ENCODE measurements at places on chromosomes 13 and 19.

DNA sequence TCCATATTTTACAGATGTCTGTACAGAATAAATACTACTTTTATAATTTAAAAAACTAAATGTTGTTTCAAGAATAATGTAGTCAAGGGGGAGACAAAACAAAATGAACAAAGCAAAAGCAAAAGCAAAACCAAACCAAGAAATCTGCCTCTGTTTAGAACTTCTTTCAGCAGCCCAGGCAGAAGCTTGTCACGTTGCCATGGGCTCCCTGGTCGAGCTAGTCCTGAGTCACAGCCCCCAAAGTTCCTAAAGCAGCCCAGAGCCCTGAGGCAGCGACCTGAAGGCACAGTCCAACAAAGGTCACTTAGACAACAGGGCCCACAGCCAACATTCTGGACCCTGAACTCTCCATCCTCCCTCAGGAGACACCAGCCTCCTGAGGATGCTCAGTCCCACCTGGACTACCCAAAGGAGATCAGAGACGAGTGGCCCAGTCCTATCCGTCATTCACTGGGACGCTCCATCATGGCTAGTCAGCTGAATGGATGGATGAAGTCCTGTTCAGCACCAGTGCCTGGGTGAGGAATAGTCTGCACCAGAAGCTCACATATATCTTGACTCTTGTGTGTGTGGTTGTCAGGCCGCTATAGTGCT lies 41.7 kb downstream of the SIAH3 start:
- no peak for DNase-seq

GRCh38 chr19:38093587-38093986 lies 130.4 kb downstream of the DPF1 start:
- DNase-seq: no peak

- DNase-seq: peak; percentile 4
Measured at GRCh38 chr13:78241278-78241919, 322.8 kb upstream of the EDNRB start.

DNA sequence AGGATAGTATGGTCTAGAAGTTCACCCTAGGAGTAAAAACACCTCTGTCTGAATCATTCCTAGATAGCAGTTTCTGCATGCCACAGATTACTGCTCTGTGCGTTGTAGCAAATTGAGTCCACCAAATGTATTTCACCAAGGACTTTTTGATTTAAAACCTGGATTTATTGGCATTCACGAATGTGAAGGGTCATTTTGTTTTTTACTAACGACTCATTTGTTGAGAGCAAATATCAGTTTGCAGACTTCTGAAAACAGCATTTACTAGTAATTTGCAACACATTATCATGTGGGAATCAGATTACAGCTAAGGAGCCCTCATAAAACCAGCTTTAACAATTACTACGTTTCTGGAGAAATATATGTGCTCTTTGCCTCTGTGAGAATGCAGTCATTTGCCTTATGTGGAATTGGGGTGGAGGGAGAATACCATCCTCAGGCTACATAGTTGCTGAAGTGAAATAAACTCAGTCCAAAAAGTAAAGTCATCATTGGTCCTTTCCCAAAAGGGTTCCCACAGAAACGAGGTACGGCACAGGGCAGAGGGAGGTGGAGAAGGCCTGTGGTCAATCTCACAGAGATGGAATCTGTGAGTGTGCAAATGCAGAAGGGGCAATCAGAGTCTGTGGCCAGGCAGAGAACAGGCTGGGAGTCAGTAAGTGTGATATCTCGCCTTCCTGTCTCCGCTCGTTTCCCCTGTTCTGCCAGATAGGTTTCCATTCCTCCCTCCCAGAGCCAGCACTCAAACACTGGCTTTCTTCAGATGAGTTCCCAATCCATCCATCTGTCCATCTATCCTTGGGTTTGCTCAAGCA lies 63.1 kb downstream of the DLEU7 start:
- DNase-seq: no peak

GRCh38 chr13:99196466-99197116 lies 4.1 kb upstream of the UBAC2 start:
- no peak for DNase-seq

- DNase-seq: no peak
Measured at GRCh38 chr13:27583645-27584044, 36.7 kb downstream of the LNX2 start.

DNA sequence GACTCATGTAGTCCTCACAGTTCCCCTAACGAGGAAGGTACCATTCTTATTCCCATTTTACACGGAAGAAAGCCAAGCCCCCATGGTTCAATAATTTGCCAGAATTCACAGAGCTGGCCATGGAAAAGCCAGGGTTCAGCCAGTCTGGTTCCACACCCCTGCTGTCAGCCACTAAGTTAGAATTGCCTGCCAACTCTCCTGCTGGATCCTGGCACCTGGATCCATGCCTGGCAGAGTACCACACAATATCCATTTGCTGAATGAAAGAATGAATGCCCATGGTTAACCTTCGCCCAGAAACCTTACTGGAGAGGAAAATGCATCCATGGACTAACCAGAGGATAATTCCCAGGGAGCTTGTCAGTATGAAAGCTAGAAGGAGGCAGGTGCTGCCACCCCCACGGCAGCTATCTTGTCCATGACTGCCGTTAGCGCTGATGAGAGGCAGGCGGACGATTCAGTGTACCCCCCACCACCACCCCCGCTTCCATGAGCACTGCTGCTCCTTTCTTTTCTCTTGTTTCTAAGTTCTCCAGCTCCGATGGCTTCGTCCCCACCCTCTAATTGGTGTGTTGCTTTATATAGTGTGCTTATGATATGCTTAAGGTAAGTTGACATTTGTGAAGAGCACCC lies 114.5 kb downstream of the SLC7A1 start:
- no peak for DNase-seq

DNA sequence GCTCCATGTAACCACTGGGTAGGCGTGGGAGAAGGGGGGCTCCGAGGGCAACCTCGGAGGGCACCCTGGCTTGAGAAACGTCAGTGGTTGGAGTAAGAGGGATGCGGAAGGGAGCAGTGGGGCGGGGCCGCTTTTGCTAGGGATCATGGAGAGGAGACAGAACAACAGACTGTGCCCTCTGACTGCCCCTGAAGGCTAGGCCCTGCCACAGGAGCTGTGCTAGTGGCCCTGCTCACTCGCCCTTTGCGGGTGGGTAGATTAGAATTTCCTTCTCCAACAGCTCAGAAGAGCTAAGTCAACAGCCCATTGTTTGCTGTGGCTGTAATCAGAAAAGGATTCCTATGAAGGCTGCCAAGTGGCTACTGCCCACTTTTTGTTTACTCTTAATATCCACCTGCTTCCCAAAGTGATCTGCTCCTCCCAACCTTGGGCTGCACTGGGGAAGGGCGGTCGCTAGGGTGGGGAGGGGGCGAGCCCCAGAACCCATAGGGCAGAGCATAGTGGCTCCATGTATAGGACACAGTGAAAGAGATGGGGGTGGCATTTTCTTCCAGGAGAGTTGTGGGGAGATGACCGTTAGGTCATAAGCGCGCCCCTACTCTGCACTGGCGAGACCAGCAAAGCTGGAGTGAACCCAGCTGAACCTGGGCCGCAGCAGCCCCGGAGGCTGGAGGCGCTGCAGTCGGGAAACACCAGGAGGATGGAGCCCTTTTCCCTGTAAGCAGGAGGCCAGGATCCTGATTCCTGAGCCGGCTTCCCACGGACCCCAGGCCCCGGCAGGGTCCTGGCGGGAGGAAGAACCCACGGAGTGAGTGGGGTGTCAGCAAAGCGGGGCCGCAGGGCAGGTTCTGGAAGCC lies 1.9 kb upstream of the C1QTNF9 start:
- no peak for DNase-seq

DNA sequence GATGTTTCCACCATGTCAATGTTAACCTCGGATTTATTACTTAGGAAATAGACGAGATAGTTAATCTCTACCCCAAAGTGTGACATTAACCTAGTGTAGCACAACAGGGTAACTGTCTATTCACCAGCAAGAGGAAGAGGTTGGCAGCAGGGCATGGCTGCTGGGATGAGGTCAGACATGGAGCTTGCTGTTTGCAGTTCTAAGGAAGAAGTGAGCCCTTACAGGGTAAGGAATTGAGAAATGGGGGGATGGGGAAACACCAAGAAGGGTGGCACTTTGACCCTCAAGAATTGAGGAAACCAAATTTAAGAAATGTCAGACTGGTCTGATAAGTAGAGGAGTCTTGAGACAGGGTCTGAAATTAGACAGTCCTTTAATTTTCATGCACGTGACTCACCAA lies 62.4 kb downstream of the MBD3L2B start:
- no peak for DNase-seq

GRCh38 chr13:39616087-39616694 lies 13.2 kb upstream of the LHFPL6 start:
- peak; percentile 39 for DNase-seq

DNA sequence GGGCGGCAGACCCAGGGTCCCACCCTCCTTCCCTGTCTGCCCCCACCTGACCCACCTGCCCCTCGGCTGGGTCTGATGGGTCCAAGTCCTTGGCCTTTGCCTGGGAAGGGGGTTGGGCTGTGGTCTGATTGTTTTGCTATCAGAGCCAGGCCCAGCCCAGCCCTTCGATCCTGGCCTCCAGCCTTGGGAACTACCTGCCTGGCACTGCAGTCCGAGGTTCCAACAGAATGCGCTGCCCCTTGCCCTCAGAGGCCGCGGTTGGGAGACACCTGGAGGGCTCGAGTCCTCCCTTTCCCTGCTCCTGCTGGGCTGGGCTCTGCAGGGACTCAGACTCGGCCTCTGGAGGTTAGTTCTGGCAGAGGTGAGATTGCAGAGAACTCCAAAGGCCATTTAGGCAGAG lies 1.6 kb downstream of the CCL25 start:
- no peak for DNase-seq

- no peak for DNase-seq
Measured at GRCh38 chr19:55339889-55340783, 460 bp downstream of the KMT5C start.

- DNase-seq: no peak
Measured at GRCh38 chr19:48497728-48498594, 13.7 kb downstream of the LMTK3 start.

GRCh38 chr13:106917673-106918556 lies 350.0 kb upstream of the ARGLU1 start:
- peak; percentile 57 for DNase-seq

- DNase-seq: no peak
Measured at GRCh38 chr19:28334419-28334818, 878.5 kb downstream of the UQCRFS1 start.

- DNase-seq: no peak
Measured at GRCh38 chr19:1551068-1552040, 16.8 kb downstream of the MEX3D start.

- DNase-seq: no peak
Measured at GRCh38 chr19:34305221-34306083, 51.1 kb downstream of the GARRE1 start.

DNA sequence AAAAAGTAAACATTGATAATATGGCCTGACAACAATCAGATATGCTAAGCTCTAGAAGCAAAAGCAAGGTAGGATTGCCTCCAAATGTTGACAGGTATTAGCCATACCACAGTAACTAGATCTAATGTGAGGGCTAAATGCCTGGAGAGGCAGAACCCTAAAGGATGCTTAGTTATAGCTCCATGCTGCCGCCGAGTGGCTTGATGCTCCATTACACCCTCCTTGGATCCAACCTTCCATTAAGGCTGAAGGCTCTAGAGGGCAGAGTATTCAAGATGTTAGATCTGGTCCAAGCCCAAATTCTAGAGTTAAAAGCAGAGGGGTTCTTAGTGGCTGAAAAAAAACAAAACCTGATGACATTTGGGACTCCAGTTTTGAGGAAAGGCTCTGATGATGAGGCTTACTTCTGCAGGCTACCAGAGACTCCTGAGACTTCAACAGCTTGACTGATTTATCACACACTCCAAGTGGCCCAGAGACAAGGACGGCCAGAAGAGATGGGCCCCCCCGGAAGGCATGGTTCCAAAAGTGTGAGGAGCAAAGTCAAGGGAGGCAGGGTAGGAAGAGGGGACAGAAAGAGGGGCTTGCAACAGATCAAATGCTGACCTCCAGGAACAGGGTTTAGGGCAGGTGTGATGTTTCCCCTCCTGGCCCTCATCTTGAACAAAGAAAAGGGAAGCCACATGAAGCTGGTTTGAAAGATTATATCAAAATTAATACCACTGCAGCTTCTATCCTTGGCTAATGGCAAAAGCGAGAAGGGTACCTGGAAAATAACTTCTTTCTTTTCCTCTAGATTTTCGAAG lies 21.9 kb upstream of the CPB2 start:
- peak; percentile 60 for DNase-seq

GRCh38 chr19:49613374-49613773 lies 22.4 kb downstream of the PRR12 start:
- DNase-seq: no peak

GRCh38 chr13:36710396-36710795 lies 36.6 kb downstream of the SERTM1 start:
- no peak for DNase-seq

- DNase-seq: no peak
Measured at GRCh38 chr19:42521346-42522030, 6.8 kb downstream of the CEACAM1 start.

DNA sequence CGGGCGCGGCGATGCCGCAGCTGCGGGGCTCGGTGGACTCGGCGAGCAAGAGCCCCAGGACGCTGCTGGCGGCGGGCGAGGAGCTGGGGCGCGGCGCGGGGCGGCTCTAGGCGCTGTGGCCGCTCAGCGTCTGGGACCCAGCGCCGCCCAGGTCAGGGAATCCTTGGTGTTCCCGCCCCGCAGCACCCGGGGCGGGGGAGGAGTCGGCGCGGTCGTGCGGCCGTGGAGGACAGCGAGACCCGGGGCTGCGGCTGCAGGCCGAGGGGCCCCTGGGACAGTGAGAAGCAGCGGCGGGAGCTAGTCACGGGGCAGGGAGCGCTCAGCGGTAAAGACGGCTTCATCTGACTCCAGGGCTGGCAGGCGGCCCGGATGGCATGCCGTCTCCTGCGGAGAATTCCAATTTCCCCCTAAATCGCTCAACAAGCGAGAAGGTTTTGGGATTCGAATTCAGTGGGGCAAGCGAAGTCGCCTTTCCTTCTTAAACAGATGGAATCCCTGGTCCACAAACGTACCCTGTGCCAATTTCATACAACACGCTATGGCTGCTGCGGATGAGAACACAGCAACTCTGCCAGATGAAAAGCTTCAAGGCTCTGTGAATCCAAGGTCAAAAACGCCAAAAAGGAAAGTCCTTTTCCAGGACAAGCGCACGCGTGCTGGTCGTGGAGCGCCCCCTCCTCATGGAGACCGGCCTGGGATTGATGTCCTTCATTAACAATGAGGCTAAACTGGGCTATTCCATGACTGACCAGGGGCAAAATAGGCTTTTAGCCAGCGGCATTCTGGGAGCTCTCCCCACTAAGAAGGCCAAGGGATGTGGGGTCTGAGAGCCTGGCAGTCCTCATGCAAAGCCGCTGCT lies 4.2 kb upstream of the ZSCAN4 start:
- DNase-seq: peak; percentile 27

GRCh38 chr13:51453959-51454703 lies 1.3 kb upstream of the INTS6 start:
- DNase-seq: no peak

DNA sequence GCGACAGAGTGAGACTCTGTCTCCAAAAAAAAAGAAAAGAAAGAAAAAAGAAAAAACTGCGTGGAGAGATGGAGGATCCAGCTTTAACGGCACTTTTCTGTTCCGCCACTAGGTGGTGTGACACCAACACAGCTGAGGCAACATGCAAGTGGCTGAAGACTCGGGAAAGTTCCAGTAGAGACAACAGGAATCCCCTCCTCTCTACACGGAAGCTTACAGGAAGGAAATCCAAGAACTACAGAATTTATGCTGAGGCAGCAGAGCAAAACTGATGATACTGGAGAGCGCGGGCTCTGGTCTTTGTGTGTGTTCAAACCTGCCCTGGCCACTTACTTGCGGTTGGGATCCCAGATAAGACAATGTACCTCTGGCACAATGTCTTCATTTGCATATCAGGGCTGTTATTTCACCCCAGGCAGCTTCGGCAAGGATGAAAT lies 9.9 kb downstream of the RANBP3 start:
- no peak for DNase-seq

Data from fibroblast of skin of left quadriceps (primary cell).